ENCODE measurements at places on chromosomes 6 and 20.

- DNase-seq = no peak
Observed at GRCh38 chr20:57851025-57851682, 141.3 kb upstream of the PMEPA1 start.

GRCh38 chr6:27275025-27275956, 27.8 kb downstream of the PRSS16 start:
- DNase-seq = no peak

DNA sequence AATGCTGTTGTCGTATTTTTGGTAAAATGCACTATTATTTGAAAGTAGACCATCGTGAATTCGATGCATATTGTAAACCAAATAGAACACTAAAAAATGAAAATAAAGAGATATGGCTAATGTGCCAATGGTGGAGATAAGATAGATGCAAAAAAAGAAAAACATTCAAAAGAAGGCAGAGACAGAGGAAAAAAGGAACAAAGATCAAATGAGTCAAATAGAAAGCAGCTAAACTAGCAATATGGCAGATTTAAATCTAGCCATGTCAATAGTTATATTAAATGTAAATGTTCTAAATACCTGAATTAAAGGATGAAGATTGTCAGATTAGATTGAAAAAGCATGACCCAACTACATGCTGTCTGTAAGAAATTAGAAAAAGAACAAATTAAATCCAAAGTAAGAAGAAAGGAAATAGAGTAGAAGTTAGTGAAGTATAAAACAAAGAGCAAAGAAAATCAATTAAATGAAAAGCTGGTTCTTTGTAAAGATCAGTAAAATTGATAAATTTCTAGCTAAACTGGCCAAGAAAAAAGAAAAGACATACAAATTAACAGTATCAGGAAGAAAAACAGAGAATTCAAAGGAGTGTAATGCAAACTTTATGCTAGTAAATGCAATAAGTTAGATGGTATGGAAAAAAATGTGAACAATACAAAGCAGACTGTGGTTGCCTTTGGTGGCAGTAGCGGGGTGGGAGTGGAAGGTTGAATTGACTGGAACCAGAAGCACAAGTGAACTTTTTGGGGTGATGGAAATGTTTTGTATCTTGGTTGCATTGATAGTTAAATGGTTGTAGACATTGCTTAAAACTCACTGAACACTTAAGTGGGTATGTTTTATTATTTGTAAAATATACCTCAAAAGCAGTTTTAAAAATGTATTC, 44.8 kb downstream of the PTPN1 start:
- DNase-seq = no peak

GRCh38 chr6:98877250-98877649, 42.9 kb downstream of the POU3F2 start:
- DNase-seq = no peak

DNA sequence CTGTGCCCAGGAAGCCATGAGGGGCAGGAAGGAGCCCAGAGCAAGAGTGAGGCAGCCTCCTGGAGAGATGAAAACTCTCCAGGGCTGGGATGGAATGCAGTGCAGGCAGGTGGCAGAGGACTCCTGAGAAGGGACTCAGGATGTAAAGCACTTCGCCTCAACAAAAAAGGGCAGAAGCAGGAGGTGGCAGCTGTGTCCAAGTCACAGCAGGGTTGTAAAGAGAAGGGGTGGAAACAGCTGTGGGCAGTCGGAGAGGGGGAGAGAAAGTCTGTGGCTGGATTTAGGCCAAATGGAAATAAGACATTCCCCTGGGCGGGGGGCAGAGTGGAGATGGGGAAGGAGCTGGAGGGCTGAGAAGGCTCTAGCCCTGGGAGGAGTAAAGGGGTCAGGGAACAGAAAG, 34.9 kb downstream of the CYP21A2 start:
- DNase-seq = no peak

DNA sequence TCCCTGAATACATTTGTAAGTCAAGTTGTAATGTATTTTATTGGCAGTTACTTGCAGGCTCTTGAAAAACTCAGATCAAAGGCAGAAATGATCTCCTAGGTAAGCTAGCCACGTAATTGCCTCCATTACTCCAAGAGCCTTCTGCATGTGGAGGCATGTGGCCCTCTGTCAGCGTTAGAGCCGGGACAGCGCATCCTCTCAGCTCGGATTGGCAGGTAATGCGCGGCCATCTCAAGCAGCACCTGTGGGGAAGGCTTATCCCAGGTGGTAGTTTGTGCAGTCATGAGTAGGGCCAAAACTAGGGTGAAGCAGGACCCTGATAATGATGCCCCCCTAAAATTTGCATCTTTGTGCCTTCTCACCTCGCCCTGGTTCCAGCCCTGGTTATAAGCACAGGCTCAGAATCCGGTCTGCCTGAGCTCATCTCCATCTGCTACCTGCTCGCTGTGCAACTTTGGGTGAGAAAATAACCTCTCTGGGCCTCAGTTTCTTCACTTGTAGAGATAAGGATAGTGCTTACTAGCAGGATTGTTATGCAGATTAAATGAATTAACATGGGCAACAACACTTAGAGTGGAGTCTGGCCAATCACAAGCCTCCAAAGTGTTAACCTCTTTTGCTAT, 157.5 kb upstream of the PMEPA1 start:
- no peak for DNase-seq

GRCh38 chr6:143647191-143647590, 30.6 kb upstream of the PHACTR2 start:
- no peak for DNase-seq

DNA sequence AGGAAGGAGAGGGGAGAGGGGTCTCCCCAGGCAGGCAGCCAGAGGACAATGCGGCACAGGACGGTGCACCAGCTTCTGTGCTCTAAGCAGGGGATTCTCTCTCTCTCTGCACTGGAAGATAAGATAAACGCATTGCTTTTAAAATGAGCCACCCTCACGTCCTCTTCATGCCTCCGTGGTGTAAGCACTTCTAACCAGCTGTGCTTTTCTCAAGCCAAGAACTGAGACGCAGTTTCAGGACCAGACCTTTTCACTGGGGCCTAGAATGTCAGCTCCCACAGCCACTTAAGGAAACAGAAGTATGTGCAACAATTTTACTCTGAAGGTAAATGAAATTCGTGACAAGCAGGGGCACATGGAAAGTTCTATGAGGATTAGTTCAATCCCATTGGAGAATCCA, 82.4 kb downstream of the PSMB1 start:
- no peak for DNase-seq

GRCh38 chr20:12824328-12825225, 184.2 kb upstream of the SPTLC3 start:
- DNase-seq = no peak

DNA sequence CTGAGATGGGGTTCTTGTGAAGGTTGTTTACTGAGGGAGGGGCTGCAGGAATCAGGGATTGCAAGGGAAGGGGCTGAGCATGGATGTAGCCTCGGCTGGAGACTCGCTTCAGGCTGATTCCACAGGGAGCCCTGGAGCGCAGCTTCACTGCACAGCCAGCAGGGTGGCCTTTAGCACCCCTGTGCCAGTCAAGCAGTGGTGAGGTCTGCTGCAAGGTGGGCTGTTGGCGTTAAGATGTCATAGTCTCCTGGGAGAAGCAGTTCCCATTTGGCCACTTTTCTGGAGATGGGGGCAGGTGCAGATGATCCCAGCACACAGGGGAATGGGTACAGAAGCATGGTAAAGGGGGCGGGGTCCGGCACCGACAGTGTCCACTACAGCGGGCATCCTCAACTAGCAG, 126.3 kb downstream of the TOX2 start:
- no peak for DNase-seq

DNA sequence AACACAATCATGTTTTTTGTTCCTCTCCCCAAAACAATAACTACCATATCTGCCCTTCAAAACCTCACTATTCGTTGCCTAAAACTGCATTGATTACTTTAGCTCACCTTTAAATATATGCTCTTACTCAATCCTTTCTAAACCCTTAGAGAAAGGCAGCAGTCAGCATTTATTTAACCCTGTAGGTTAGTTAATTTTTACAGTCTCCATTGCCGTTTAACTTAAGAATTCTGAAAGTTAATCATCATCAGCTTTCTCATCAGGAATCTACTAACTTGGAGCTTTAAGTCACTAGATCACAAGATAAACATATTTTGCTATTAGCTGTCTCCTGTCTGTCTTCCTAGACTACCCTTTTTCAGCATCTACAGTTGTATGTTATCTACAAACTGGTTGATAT, 991.9 kb downstream of the EPHA7 start:
- no peak for DNase-seq

DNA sequence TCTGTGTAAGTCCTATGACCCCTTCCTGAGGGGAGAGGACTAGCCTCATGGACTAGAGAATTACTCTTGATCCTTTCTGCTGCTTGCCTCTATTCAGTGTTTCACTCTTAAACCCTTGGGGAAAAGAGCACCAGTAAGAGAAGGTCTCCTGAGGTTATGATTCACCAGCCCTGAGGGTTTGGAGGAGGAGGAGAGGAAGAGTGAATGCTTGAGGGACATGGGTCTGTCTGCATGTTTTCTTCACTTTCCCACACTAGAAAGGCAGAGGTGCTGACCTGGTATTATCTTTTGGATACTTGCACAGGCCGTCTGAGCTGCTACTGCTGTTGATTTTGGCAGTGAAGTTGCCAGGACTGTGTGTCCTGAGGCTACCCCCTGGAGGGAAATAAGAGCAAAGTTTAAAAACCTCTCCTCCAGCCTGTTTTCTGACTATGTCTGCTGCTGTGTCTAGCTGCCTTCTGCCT, 78.3 kb downstream of the CD109 start:
- no peak for DNase-seq

- DNase-seq = no peak
Observed at GRCh38 chr6:24908650-24909035, 27.1 kb downstream of the RIPOR2 start.
